ENCODE measurements at places on chromosomes 2 and 18.

DNA sequence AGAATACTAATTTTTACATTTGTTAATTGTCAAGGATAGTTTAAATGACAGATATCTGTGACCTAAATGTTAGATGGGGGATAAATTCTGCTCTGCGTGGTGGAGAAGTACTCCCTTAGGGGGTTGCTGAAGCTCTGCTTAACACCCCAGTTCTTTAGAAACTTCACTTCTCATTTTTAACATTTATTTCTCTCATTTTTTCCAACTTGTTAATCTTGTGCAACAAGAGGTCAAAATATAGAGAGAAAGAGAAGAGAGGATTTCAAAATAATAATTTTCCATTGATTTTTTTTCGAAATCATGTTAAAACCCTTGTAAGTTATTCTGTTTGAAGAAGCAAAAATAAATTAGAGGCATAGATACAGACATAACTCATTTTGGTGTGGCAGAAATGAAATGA is 61.3 kb upstream of the SLC8A1 start:
- no peak for DNase-seq

DNA sequence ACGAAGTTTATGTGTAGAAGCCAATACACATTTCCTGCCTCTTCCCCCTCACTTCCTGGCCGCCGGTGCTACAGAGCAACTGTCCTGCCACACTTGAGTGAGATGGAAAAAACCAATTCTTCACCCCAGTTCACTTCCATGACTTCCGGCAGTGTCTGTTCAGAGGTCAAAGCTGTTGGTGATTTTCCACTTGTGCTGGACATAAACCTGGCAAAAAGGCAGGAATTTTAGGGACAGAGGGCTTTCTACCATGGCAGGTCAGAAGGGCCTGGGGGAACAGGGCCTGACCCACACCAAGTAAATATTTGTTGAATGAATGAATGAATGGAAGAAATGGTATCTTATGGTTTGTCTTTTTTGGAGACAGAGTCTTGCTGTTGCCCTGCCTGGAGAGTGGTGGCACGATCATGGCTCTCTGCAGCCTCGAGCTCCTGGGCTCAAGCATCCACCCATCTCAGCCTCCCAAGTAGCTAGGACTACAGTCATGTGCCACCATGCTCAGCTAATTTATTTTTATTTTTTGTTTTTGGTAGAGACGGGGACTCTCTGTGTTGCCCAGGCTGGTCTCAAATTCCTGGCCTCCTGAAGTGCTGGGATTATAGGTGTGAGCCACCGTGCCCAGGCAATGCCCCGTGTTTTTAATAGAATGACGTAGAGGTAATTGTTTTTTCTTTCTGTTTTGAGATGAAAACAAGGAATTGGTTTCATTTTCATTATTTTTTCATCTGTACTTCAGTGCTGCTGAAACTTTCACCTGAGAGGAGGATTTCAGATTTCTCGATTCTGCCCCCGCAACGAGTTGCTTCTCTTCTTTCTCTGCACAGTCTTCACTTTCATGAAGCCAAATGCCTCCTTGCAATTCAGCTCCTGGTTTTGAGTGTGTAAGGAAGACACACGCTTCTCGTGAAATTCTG is 48.0 kb upstream of the LPIN2 start:
- no peak for DNase-seq

DNA sequence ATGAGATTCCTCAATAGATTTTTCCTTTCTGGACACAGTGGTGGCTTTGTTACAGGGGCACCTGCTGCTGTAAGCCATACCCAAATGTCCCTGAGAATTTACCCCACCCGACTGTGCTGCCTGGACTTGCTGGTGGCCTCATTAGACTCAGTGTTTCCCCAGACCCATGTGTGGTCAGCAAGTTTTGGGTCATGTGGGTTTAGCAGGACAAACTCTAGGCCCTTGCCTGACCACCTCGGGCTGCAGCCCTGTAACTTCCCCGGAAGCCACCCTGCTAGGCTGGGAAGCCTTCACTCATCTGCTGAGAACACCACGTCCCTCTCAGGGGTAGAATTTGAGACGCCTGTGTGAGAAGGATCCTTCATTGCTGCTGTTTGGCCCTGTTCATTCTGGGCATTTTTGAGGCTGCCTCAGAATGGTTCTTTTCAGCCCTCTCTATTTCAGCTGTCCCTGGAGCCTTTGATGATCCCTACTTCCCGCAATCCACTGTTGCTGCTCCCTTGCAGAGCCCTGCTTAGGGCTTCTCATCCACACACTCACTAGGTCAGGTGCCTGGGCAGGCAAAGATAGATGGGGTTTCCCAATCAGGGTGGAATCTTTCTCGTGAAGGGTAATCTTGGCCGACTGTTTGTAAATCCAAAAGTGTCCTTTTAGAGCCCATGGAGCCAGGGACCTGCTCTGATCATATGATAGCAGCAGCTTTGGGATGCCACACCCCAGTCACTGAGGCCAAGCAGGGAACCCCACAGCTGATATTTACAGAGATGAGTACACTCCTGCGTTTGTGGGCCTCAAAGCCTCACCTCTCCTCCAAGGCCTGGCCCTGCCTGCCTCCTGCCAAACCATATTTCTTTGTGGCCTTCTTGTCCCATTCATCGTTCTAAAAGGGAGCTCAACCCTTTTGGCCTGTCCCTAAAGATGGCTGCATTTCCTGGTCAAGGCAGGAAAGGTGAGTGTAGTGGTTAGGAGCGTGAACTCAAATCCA is 6.7 kb downstream of the EHD3 start:
- DNase-seq: no peak

DNA sequence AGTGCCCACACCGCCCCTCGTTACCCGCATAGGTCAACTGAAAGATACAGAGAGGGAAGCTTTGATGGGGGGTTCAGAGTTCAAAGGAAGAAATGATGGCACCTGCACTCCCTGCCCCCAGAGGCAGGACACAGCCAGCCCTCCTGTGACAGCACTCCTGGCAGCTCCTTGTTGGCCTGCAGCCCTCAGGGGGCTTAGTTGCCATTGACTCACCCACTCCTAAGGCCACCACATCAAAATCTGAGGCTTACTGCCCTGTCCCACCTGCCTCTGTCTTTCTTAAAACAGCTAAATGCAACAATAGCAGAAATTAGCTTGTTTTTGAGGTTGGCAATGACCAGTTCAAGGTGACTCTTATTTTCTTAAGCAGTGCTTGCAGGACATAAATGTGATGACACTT is 31.6 kb upstream of the SLC35F6 start:
- no peak for DNase-seq

DNA sequence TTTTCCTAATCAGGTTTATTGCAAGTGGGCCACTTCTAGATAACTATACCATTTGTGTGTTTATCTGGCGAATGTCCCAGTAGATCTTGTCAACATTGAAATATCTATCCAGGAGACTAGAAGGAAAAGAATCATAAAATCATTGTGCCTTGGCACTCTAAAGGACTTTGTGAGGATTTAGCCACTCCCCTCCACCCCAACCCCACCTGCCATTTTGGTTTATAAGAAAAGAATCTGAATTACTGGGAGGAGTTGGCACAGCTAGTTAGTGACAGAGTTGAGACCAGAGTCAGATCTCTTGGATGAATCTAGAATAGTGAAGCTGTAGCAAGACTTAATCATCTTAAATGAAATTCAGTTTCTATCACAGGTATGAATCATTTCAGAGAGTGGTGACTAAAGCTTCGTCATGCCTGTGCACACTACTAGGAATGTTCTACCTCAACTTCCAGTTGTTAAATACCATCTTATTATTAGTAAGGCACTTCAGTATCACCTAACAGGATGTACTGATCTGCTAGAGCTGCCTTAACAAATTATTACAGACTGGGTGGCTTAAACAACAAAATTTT is 212.7 kb upstream of the SLC14A2 start:
- no peak for DNase-seq

DNA sequence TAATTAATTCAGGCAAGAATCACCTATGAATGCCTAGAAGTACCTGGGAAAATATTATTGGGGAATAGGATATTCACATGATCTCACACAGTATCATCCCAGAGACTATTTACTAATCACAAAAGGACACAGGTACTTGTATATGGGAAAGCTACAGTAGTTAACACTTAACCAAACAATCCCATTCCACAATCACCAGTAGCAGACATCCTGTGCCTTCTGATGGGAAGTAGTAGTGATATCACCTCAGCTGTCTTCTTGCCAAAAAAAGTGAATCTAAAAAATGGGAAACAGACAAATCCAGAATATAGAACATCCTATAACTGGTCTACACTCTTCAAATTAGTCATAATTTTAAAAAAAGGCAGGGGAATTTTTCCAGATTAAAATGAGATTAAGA is 75.6 kb upstream of the CCDC150 start:
- no peak for DNase-seq

GRCh38 chr2:218993345-218994315 is at the start of gene CRYBA2:
TSS of gene CRYBA2 (minus strand) at chr2:218993422. CDS start at chr2:218993176, 246 bp downstream.
- no peak for DNase-seq

DNA sequence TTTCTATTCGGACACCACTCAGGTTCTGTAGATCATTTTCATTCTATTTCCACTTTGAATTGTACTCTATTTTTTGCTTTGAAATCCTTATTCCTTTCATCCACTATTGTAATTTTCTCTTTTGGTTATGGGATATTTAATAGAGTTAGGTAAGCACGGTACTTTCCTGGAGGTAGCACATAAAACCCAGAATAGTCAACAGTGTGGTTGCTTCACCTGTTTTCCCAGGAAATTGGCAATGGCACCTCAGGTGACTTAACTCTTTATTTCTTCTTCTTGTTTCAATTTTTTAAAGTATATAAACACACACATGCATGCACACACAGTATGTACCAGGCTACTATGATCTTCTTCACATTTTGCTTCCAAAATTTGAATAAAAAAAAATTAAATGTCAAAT is 682.0 kb upstream of the TMEFF2 start:
- DNase-seq: no peak

GRCh38 chr18:12391487-12392165 is 14.6 kb upstream of the AFG3L2 start:
- peak; percentile 48 for DNase-seq

DNA sequence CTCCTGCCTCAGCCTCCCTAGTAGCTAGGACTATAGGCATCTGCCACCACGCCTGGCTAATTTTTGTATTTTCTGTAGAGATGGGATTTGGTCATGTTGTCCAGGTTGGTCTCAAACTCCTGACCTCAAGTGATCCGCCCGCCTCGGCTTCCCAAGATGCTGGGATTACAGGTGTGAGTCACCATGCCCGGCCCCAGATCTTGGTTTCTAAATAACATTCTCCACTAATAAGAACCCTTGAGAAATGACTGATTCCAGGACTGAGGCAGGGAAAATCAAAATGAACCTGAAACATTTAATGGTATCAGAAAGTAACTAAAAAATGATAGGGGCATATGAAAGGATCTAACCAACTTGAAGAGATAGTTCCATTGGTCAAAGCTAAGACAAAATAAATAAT is 34.0 kb downstream of the BMPR2 start:
- DNase-seq: no peak

GRCh38 chr2:7377916-7378569 is 460.8 kb downstream of the RNF144A start:
- DNase-seq: peak; percentile 81

DNA sequence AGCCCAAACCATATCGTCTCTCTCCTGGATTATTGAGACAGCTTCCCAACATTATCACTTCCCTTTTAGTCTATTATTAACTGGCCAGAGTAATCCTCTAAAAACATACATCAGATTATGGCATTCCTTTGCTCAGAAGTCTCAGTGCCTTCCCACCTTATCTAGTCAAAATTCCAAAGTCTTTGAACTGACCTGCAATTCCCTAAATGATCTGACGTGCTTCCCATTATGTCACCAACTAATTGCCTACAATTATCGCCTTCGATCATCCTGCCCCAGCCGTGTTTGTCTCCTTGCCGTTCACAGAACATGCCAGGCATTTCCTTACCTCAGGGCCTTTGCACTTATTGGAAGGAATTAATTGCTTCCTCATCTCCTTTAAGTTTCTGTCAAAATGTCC is 332.4 kb downstream of the IRS1 start:
- no peak for DNase-seq

DNA sequence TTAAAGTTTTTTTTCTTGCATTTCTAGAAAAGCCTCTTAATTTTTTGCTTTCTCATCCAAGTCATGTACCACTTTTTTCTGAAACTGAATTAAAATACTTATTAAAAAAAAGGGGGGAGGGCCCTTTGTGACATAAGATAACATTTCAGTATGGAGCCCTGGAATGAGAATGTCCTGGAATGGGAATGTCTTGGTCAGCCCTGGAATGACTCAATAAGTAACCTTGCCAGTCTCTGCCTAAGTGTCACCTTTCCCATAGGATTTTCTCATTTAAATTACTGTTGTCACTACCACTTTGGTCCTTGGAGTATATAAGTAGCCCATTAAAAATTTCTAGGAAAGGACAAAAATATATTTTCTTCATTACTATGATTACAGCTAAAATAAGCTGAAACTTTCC is 4.7 kb downstream of the UBXN2A start:
- DNase-seq: no peak

- DNase-seq: no peak
These were observed 237.4 kb downstream of the CAMKMT start for GRCh38 chr2:44599130-44599529.

GRCh38 chr2:25618676-25619075 is 54.7 kb downstream of the DTNB start:
- DNase-seq: no peak

DNA sequence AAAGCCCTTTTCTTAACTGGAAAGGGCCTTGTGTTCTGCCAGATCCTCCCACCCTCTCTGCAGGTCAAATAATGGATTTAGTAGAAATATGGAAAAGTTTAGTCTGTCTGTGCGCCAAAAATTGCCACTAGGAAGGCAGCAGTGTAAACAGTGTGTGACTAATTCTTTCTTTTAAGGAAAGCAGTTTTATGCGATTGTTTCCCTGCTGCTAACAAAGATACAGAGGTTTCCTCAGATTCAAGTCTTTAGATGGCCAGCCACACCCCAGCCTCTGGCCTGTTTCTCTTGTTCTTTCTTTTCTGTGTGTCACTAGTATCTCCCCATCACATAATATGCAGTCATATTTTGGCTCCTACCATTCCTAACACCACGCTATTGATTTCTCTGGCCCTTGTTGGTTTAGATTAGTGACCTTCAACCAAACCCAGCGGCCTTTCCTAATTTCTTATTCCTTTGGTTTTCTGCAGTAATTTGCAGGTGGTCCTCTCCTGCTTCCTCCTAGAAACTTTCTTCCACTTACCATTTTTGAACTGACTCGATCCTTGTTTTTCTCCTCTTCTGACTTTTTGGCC is 157.4 kb downstream of the LTBP1 start:
- DNase-seq: no peak

DNA sequence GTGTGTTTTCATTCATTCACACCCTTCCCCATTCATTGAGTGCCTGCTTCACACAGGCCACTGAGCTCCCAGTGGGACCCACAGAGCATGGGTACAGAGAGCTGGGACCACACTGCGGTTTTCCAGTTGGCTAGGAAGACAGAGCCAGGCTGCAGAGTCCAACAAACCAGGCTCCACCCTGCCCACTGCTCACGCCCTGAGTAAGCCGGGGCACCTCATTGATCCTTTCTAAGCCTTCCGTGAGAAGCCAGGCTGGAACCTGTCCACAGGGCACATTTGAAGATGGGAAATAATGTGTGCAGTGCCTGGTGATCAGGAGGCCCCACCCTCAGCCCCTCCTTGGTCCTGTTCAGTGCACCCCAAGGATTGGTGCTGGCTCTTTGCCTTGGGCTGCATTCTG is 13.5 kb downstream of the KCNIP3 start:
- DNase-seq: peak; percentile 66

All from WERI-Rb-1 (cell line).